HTR-8/SVneo (cell line): ENCODE measurements at places on chromosomes 2 and 18.

- no peak for DNase-seq
These were observed 17.0 kb downstream of the FABP1 start for GRCh38 chr2:88110830-88111229.

DNA sequence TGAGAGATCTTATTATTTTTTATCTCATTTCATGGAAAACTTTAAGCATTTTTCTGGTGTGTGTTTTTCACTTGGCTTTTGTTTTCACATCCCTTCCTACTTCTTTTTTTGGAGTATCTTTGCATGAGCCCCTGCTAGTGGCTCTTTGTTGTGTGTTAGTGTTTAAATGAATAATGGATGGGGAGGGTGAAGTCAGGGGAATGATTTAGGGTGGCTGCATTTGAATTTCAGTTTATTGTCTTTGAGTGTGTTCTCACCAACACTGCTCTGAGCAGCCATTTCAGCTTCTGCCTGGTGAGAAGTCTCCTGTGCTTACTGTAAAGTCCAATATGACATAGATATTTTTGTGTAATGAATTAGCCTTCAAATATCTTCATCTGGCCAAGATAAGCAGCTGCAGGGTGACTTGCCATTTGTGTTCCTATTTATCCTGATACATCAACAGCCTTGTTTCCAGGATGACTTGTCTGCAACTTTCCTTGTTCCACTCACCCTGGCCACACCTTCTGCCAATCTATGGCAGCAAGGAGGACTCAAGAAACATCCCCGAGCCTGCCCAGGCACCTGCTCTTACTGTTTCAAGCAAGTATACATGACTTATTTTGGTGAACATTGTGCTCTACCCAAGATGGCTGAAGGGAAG lies 182.6 kb downstream of the PDE11A start:
- DNase-seq: no peak

GRCh38 chr2:40690036-40690435 lies 238.1 kb upstream of the SLC8A1 start:
- no peak for DNase-seq

GRCh38 chr18:36157441-36157840 lies 27.7 kb downstream of the ELP2 start:
- no peak for DNase-seq

GRCh38 chr2:16813593-16813992 lies 148.0 kb upstream of the CYRIA start:
- no peak for DNase-seq

GRCh38 chr2:20254731-20255130 lies 29.8 kb upstream of the SDC1 start:
- no peak for DNase-seq

- DNase-seq: peak; percentile 84
These were observed 7.0 kb downstream of the ASIC4 start for GRCh38 chr2:219521066-219521880.

DNA sequence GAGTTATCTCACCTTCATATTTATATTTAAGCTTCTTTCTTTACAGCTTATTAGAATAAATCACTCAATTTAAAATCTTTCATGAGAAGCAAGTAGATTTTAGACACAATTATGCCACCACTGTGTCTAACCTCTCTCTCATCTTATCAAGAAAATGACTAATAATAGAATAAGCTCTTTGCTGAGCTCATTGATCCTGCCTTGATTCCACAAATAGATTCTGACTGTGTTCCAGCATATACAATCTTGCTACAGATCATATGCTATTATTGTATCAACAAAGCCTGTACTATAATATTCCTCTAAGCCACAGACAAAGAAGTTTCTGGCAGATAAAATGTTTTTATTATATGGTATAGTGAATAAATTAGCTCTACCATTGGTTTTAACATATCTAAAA lies 168.7 kb upstream of the GULP1 start:
- DNase-seq: no peak

DNA sequence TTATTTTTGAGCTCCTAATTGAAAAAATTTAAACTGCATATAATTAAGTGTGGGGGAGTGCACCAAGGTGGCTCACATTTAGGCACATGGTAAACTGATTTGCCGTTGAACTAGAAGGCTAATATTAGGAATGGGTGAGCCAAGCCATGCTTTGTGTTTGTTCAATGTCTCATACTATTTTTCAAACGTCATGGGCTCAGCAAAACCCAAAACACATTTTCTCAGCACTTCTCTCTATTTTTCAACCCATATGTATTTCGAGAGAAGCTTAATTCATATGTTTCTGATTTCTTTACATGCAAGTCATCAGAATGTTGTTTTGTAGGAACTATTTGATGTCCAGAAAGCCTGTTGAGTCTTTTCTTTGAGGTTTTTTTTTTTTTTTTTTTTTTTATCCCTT lies 291.2 kb downstream of the TCF4 start:
- DNase-seq: no peak
